Sigmoid colon (tissue), 7 donors: ENCODE measurements at places on chromosomes 2 and 18. TPM values are rescaled to one million over a fixed set of nuclear protein-coding genes. Genes with fewer than 3 reads are reported as not detected.
A peak's percentile ranks its signal among the peaks of the same experiment; 100 is the strongest.

- no peak for DNase-seq
Observed at GRCh38 chr2:159716857-159717256, 4.6 kb downstream of the MARCHF7 start.

DNA sequence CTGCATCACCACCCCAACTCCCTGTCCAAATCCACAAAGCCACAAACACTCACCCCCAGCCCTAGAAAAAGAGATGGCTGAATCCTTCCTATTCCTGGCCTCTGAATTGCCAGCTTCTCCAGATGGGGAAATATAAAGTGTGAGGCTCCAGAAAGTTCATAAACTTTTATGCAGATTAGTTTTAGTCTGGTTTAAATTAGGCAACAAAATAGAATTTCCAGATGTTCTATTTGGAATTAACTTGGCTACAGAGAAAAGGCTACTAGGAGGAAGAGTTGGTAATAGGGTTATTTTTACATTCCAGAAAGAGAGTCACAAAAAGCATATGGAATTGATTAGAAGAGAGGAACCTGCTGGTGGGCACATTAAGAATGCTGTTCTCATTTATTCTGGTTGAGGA is 56.0 kb downstream of the EN1 start:
- DNase-seq: no peak

- no peak for DNase-seq
Observed at GRCh38 chr2:156702541-156702940, 266.4 kb downstream of the GPD2 start.

- DNase-seq: no peak
Observed at GRCh38 chr18:35639296-35639695, 57.8 kb downstream of the GALNT1 start.

- DNase-seq: no peak
Observed at GRCh38 chr2:127071901-127072328, 35.0 kb downstream of the BIN1 start.

GRCh38 chr2:120745420-120746111 is 9.9 kb downstream of the GLI2 start:
- no peak for DNase-seq

DNA sequence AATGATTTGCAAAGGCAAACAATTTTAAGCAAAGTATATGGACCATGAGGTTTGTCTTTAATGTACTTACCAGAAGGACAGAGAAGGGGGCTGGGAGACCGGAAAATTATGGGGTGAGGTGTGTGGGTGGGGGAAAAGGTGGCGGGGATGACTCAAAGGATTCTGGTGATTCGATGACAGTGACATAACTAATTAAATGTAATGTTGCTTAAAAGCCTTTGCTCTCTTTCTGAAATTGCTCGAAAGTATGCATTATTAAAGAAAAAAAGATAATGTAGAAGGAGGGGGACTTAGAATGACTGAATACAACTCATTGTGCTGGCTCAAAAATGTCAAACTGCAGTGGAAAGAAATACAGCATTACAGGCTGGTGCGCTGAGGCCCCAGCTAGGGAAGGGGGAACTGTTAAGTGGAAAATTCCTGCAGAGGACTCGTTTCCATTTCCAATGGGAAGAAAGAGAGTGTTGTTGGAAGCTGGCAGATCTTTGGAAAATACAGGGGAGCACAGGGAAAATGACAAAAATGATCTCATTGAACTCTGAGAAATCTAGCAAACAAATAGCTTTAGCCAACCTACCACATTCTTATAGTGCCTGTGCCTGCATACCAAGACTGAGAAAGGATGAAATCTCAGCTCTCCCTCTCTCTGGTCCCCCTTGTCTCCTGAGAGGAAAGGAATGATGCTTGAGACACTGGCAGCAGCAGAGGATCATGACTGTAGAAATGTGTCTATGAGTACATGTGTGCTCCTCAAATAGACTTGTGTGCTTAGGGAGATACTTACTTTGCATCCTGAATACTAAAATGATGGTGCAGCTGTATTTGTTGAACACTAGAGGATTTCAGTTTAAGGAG is 632.4 kb downstream of the NYAP2 start:
- DNase-seq: no peak

GRCh38 chr18:26376105-26376504 is 149.9 kb downstream of the TAF4B start:
- no peak for DNase-seq

- DNase-seq: no peak
Observed at GRCh38 chr2:219056896-219057708, 3.6 kb downstream of the IHH start.

DNA sequence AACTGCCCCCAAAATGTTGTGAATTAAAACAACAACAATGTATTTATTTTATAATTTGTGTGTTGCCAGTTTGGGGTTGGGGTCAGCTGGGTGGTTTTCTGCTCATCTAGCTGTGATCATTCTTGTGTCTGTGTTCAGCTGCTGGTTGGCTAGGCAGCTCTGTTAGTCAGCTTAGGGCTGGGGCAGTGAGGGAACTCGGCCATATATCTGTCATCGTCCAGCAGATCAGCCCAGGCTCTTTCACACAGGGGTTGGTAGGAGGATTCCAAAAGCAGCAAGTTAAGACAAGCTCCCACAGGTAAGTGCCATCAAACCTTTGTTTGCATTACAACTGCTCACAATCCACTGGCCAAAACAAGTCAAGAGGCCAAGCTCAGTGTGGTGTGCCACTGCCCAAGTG is 121.5 kb downstream of the LPIN1 start:
- DNase-seq: no peak

DNA sequence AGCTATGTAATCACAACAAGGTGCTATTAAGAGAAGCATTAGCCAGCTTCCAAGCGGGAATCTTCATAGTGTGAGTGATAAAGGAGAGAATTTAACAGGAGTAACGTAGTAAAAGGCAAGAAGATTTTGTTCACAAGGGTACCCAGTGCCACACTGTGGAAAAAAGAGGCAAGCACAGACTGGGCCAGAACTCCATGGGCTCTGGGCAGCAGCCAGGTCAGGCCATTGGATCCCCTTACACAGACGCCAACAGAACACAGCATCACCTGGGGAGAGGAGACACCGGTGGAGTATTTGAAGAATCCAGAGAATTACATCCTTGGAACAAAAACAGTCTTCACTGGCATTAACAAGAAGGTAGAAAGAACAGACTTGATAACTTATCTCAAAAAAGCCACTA is 21.2 kb downstream of the AMER3 start:
- no peak for DNase-seq

- DNase-seq: no peak
Observed at GRCh38 chr18:3171631-3172030, 48.1 kb downstream of the MYOM1 start.

- peak; percentile 47 for DNase-seq
Observed at GRCh38 chr2:23621616-23622015, 236.6 kb downstream of the KLHL29 start.

DNA sequence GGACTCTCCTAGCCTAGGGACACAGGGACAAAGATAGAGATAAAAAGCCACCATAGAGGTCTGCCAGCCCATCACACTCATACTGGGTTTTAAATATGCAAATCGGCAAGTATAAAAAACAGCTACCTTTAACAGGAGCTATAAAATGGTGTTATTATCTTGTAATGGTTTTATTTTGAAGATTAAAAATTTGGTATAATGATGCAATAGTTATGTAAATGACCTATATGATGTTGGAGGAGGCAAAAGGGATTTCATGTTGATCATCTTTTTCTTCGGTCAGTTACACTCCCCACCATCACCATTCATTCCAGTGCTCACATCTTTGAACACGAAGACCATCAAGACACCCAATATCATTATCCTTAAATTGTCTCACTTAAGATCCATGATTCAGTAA is 11.2 kb downstream of the ZNF521 start:
- DNase-seq: no peak

- DNase-seq: no peak
Observed at GRCh38 chr2:182647499-182647787, 68.6 kb upstream of the DNAJC10 start.

- DNase-seq: no peak
Observed at GRCh38 chr2:27990030-27990590, 99.6 kb downstream of the BABAM2 start.

DNA sequence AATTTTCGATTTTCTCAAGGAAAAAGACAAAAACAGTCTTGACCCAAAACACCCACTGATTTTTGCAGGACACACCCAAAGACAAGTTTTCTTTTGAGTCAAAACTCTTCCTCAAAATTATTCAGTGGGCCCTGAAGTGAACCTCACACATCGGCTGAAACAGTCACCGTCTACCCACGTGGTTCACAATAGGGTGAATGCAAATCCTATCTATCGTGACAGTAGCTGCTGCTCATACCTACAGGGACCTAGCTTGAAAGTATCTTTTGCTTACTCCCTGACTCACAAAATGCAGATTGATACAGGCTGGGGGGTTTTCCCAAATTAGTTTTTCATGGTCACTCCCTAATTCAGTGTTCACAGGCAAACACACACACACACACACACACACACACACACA is 10.7 kb upstream of the CD226 start:
- DNase-seq: no peak

- peak; percentile 43 for DNase-seq
Observed at GRCh38 chr2:241073166-241074064, 28.7 kb downstream of the MTERF4 start.

- peak; percentile 57 for DNase-seq
Observed at GRCh38 chr2:131040661-131041401, 52.4 kb downstream of the FAM168B start.

GRCh38 chr18:75293591-75293990 is 83.0 kb downstream of the TSHZ1 start:
- DNase-seq: no peak

DNA sequence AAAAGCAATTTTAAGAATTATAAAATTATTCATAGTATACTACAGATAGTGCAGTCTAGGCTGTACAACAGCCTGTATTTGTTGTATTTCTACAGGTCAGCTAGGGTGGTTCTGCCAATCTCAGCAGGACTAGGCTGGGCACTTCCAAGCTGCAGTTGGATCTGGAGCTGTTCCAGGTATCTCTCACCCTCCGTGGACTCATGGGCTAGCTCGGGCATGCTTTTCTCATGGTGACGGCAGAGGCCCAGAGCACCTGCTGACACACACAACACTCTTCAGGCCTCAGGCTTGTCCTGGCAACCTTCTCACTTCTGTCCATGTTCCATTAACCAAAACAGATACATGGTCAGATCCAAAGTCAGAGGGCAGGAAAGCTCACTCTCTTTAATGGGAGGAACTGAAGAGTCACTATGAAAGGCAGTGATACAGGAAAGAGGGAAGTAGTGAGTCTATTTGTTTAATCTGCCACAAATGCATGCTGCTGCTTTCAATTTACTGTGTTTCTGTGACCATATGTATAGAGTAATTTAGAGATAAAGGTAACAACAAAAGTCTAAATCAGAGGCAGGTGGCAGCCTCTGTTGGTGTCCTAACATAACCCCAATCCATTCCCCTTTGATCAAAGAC is 462.4 kb upstream of the ACVR2A start:
- DNase-seq: no peak

DNA sequence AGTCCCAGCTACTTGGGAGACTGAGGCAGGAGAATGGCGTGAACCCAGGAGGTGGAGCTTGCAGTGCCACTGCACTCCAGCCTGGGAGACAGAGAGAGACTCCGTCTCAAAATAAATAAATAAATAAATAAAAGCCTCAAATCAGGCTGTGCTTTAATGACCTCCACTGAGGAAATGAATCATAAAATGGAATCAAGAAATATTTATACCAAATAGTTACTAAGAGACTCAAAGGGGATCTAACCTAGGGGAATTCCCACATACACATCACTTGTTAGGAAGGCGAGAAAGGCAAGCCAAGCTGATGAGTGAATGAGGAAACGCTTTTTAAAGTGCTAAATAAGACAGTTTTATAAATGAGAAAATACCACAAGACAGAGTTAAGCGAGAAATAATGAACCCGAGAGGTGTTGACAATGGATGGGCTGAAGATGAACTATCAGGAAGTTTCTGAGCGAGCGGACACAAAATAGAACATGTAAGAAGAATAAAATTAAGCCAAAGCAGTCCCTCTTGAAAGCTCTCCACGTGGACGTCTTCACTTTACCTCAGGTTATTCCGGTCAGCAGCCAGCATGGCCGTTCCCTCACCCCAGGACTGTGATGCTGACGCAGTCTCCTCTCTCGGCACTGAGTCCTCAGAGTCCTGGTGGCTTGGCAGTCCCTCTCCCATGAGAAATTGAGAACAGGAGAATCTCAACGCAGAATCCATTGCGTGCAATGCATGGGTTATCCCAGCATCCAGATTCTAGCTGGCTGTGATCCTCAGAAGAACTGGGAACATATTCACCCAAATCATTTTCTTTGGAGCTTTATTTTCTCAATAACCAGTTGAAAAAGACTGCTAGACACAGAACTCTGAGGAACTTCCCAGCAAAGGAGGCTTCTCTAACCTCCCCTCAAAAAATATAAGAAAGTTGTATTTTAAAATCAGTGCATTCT is 22.3 kb downstream of the PXDN start:
- DNase-seq: peak; percentile 68

DNA sequence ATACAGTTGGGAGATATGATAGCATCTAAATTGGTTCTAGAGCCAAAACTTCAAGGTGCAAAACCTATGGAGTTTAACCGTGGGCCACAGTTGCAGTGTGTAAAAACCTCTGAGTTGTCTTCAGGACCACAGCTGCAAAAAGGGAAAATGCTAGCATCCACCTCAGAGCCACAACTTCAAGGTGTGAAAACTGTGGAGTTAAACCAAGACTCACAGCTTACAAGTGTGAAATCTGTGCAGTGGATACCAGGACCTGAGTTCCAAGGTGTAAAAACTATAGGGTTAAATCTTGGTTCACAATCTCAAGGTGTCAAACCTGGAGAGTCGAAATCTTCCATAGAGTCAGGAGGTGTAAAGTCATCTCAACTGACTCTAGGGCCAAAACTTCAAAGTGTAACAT is 10.4 kb upstream of the ZNF512 start:
- no peak for DNase-seq

DNA sequence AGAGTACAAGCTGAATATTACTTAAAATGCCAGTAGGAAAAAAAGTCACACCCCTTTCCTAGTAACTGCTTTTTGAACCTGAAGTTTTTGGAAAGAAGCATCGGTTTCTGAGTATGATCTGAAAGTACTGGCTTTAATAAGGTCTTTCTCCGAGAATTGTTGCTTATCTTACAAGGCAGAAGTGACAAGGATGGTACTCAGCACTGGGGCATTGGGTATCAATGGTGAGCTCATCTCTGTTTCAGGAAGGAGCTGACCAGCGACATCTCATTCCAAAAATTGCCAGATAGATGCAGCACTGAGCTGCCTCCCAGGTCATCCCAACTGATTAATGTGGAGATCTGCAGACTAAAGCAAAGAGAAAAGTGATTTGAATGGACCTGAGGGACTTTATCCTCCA is 85.4 kb downstream of the FMNL2 start:
- no peak for DNase-seq

GRCh38 chr18:12403601-12404506 is 3.9 kb upstream of the PRELID3A start:
- no peak for DNase-seq

The DSG4 gene
- not detected for total RNA-seq

The CD28 gene
- 0.82 TPM for total RNA-seq

The OSR1 gene
- total RNA-seq: 33.0 TPM

The MERTK gene
- total RNA-seq: 14.4 TPM

The LYG1 gene
- total RNA-seq: 1.2 TPM

The SLC19A3 gene
- total RNA-seq: 0.95 TPM

The IL1F10 gene
- total RNA-seq: not detected

The IL36A gene
- total RNA-seq: not detected
